Stimulated activated CD4-positive, alpha-beta T cell treated with anti-CD3 and anti-CD28 coated beads, Interleukin-15, amount 100 ng/mL, for 24 hours (primary cell): ENCODE measurements at places on chromosomes 5 and 9.

DNA sequence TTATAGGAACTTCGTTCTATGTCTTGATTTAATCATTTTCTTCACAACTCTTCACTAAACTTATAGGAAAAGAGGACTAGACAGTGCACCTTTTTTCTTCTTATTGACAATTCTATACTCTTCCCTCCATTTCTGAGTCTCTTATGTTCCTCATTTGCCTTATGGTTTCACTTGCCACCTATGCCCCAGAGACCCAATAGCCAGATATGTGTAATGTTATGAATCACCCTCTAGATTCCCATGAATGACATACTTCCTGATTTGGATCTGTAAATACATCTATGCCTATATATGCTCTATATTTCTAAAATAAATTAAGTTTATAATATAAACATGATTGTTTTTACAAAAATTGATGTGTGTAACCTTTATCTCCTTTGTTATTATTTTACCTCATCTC, 514.1 kb upstream of the MEF2C start:
- DNase-seq = no peak

DNA sequence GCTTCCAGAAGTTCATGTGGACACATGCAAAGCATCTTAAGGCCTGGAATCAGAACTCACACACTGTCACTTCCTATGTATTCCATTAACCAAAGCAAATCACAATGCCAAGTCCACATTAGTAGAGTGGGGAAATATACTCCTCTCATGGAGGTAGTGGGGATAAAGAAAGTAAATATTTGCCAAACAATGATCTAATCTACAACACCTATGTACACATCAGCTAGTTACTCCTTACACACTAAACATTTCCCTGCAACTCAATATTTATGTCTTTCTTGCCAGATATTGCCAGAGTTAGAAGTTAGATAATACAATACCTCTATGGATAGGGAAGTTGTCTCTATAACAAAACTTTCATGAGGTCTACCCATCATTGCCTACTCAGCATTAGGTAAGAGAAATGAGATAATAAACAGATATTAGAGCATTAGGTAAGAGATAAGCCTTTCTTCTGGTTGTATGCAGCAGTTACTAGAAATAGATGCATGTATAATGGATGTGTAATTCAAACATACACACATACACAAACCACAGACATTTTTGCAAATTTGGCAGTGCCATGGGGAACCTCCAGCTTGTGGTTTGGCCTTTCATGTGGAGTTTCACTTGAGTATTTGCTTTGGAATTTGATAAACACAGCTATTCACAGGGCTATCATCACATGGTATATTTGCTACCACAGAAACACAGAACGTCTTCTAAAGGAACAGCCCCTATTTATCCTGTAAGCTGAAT, 196.5 kb downstream of the TLE1 start:
- DNase-seq = no peak

DNA sequence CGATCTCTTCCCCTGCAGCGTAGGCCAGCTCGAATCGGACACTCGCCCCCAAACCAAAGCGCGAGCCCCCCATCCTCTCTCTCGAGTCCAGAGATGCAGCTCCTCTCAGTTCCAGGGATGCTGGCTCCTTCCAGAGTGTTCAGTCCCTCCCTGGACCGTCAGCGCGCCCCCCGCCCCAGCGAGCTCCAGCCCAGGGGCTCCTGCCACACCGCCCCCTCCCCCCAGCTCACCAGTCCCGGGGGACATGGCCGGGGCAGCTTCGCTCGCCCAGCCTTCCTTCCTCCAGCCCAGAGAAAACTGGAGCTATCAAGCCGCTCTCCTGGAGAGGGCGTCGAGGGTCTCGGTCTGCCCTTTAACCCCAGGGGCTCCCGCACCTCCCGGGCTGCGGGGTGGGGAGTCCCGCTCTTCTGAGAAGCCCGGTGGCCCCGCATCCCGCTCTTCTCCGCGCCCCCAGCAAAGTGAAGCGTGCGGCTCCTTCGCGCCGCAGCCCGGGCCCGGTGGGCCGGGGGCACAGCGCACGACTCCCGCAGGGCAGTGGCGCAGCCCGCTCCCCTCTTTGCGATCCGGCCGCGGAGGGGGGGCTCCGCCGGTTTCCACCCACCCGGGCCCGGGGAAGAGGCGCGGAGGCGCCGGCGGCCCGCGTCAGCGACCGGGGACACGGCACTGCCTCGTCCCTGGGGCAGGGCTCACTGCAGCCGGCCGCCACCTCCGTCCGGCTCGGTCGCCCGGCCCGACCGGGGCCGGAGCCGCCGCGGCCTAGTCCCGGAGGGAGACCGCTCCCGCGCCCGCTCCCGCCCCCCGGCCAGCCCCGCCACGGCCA, 587 bp downstream of the MIER3 start:
- peak; percentile 40 for DNase-seq

GRCh38 chr5:130642461-130642860, 522.6 kb downstream of the HINT1 start:
- DNase-seq = no peak

- DNase-seq = no peak
Measured at GRCh38 chr5:146426853-146427618, 20.1 kb upstream of the TCERG1 start.

DNA sequence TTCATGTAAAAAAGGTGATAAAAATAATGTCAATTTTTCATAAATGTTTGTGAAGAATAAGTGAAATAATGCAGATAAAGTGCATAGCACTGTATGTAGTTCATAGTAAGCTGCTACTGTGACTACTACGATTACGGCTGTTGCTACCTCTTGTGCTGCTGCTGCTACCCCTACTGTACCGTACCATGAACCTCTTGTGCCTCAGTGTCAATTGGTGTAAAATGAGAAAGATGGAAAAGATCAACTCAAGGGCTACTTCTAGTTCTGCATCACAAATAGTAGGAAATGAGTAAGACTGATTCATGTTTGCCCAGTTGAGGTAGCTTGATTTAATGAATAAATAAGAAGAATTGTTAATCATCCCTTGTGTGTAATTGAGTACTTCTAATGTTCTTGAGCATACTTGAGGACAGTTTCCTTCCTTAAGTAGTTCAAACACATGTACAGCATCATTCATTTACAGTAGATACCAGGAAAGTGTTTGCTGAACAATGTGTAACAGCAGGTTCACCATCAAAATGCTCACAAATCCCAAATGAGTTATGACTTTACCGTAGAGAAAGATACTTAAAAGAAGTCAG, 200.0 kb upstream of the ATP10B start:
- DNase-seq = no peak

GRCh38 chr9:87869082-87869481, 13.6 kb upstream of the SPATA31E1 start:
- no peak for DNase-seq
